Activated CD4-positive, alpha-beta T cell treated with anti-CD3 and anti-CD28 coated beads for 48 hours (primary cell): ENCODE measurements at places on chromosomes 2 and 18.

- DNase-seq, result no peak
These were observed 35.9 kb upstream of the TBC1D8 start for GRCh38 chr2:101187131-101187530.

DNA sequence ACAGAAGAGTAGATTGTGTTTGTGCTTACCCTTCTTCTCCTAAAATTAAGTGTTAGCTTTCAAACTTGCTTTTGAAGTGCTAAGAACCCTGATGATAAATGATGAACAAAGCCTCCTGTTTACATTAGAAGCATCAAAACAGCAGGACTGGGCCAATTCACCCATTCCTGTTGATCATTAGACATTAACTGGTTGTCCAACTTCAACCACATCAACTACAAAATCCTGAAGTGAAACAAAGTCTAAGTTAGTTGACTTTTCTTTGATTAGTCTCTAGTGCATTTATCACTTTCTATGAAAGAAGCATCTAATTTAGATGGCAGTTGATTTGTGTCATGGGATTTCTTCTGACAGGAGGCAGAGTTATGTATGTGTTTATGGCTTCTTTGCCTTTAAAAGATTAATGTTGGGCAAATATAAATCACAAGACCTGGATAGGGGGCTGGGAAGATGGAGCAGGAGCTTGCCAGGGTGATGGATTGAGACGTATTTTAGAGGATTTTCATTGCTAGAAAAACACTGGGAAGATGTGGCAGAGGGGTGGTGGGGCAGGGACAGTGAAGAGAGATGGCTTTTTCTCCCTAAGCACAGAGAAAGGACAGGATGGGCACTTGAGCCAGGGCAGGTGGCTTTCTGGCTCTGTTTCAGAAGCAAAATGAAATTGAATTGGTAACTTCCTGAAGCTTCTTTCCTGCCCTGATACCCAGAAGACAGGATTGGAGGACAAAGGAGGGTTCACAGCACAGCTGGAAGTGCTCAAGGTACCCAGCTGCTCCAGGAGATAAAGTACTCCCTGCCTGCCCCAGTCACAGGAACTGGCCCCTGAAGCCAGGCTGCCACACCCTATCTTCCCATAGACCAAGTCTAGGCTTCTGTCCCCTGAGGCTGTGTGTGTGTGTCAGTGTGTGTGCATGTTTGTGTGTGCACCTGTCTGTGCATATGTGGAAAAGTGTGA, 20.5 kb downstream of the GYPC start:
- DNase-seq, result no peak

DNA sequence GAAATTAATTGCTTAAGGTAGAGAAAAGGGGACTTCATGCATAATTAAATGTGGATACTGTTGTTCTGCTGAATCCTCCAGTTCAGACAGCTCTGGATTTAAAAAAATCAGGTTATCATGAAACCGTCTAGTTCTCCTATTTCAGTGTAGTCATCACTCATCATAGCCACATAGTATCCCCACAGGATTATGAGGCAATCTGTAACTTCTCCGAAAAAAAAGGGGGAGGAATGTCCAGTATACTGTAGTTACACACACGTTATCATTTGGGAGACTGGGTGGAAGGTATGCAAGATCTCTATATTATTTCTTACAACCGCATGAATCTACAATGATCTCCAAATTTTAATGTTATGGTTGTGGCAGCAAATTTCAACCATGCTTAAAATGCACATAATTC, 114.0 kb downstream of the HIBCH start:
- DNase-seq, result no peak

DNA sequence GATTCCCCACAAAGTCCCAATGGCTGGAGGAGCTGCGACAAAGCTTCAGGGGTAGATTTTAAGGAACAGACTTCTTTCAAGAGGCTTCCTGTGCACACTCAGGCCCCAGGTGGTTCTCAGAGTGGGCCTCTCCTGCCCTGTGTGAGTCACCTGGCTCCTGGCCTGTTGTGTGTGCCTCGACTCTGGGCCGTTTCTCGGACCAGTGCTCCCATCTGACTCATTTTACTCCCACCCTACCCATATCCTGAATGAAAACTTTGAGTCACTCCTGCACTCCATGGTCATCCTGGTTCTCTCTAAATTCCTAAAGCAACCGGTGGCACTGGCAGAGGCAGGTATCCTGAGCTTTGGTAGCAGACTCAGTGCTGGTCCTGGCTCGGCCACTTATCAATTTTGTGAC, 84.1 kb downstream of the CELF4 start:
- no peak for DNase-seq

- DNase-seq, result no peak
These were observed 89.7 kb downstream of the POLE4 start for GRCh38 chr2:75047992-75048625.

GRCh38 chr2:232376713-232377112, 1.8 kb upstream of the ALPP start:
- no peak for DNase-seq

DNA sequence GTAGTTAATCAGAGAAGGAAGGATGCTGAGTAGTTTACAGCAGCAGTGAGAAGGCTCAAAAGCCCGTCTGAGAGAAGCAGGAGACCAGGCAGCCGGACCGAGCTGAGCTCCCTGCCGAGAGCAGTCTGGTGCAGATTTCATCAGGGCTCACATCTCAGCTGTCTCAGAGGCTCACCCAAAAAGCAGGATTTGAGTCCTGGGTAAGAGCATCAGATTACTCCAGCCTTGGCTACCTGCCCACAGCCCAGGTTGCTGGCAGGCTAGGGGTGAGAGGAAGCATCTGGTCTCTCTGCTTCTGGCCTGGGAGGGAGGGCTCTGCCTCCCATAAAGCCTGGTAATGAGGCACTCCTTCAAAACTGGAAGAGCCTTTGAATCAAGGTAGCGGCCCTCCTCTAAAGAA, 140.5 kb downstream of the ST6GAL2 start:
- no peak for DNase-seq

GRCh38 chr2:37771600-37772088, 100.2 kb upstream of the CDC42EP3 start:
- DNase-seq, result no peak
